ENCODE measurements at places on chromosomes 7 and 10. TPM values are rescaled to one million over a fixed set of nuclear protein-coding genes. Genes with fewer than 3 reads are reported as not detected.

DNA sequence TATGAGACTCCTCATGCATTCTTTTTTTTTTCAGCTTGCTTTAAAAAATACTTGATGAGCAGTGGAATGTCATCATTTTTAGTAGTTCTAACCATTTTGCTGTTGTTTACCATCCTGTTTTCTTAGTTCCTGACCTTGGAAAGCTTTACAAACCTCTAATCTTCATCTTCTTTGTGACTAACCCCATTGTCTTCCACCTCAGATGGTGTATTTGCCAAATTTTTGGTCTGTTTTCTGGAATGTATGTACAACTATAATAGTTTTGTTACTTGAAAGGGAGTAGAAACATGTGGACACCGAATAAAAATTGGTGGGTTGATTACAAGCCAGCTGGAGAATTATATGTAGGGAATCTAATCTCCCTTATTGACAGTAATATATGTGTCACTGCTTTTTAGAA, 172.7 kb downstream of the SND1 start:
- no peak for DNase-seq

GRCh38 chr7:38317515-38317914, 44.1 kb upstream of the TARP start:
- no peak for DNase-seq

- DNase-seq, result no peak
Observed at GRCh38 chr10:35765066-35765527, 123.0 kb upstream of the FZD8 start.

DNA sequence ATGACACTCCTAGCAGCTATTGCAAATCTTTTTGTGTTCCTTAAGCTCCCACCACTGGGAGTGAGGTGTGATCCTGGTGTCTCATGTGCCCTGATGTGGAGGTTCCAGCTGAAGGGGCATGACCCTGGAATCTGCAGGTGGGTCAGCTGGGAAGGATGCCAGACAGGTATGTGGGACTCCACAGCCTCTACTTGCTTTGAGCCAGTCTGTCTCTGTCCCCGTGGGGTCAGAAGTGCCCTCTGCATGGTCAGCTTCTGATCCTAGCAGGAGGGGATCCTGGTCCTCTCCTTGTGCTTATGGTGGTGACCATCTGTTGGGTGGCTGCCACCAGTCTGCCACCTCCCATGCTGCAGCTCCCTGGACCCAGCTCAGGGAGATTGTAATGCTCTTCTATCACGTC, 51.1 kb upstream of the COMTD1 start:
- DNase-seq, result no peak

- no peak for DNase-seq
Observed at GRCh38 chr7:120181499-120181898, 91.5 kb upstream of the KCND2 start.

- no peak for DNase-seq
Observed at GRCh38 chr10:61096056-61096455, 152.1 kb upstream of the RHOBTB1 start.

DNA sequence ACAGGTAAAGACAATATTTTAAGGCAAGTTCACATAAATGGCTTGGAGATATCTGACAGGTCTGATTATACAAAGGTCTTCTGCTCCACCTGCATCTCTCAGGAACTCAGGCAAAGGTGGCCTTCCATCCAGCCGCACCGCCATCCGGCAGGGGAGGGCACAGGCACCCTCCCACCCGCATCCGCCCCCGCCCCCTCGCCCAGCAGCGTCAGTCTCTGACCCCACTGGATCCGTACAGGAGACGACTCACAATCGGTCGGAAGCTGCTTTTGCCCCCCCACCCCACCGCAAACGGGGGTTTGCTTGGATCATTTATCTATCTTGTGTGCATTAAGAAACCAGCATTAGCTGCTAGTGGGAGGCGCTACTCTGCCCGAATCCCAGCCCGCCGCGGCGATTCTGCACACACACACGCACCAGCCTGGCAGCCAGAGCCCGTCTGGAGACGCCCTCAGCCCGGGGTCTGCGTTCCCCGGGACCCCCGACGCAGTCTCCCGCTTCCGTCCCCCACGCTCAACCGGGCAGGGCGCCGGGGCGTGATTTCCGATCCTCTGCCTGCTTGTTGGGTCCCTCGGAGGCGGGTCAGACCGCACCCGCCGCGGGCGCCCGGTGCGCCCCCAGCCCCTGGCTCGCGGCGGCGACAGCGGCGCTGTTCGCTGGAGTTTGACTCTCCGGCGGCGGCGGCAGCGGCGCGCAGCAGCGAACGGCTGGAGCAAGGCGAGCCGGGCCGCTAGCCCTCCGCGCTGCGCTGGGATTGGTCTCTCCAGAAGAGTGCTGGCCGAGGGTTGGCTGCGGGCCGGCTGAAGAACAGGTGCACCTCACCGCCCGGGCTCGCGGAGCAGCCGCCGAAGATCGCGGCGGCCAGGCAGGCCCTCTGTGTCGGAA, 820 bp upstream of the NRG3 start:
- peak; percentile 69 for DNase-seq

- DNase-seq, result no peak
Observed at GRCh38 chr7:106465704-106466468, 181.1 kb upstream of the NAMPT start.

- DNase-seq, result no peak
Observed at GRCh38 chr7:105097619-105098018, 83.6 kb downstream of the KMT2E start.

DNA sequence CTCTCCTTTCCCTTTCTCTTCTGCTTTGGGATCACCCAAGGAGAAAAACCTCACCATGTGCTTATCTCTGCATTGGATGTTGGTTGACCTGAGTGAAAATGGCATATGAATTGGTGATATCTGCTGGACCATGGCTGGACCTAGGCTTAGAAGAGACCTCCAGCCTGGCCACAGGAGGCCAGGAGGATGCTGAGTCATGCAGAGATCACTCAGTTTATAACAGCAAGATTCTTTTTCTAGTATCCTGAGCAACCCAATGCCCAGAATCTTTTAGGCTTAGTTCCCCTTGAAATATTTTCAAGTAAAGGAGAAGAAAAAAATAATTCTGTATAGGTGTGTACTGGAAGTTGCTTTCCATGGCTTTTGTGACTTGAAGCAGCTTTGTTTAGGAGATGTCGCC, 236.3 kb downstream of the KLF6 start:
- no peak for DNase-seq

DNA sequence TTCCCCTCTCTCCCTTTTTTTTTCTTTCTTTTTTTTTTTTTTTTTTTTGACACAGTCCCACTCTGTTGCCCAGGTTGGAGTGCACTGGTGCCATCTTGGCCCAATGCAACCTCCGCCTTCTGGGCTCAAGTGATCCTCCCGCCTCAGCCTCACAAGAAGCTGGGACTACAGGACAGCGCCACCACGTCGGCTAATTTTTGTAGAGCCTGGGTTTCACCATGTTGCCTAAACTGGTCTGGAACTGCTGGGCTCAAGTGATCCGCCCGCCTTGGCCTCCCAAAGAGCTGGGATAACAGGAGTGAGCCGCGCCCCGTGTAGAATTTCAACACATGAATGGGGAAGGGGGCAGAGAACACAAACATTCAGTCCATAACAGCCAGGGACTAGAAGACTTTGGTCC, 2.6 kb upstream of the SP4 start:
- no peak for DNase-seq

- no peak for DNase-seq
Observed at GRCh38 chr7:138228769-138229168, 152.5 kb downstream of the AKR1D1 start.

- no peak for DNase-seq
Observed at GRCh38 chr10:24133835-24134234, 75.1 kb upstream of the KIAA1217 start.

- DNase-seq, result no peak
Observed at GRCh38 chr10:126465771-126466170, 77.5 kb upstream of the ADAM12 start.

DNA sequence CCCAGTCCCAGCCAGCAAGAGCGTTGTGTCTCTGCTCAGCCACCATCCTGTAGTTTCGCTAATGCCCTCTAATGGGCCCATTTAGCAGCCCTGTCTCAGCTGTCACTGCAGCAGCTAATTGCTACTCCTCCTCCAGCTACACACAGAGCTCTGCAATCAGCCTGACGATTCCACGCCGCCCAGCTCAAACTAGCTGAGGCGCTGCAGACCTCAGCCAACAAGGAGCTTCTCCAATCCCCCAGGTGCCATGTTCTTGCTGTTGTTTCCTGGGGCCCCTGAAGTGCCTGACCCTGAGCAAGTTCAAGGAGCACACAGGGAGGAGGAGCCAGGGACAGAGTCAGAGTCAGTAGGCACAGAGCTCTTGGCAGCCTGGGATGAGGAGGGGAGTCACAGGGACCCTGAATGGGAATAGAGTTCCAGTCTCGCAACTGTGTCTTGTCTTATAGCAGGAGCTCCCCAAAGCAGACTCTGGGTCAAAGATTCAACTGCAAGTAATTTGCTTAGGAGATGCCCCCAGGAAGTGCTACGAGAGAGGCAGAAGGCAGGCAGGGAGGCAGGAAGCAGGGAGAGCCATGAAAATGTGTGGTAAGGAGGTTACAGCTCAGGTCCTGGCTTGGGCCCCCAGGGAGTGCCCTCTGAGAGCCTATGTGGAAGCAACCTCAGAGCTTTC, 135.8 kb upstream of the UNC5B start:
- no peak for DNase-seq

- no peak for DNase-seq
Observed at GRCh38 chr7:141541375-141541774, 9.8 kb upstream of the AGK start.

DNA sequence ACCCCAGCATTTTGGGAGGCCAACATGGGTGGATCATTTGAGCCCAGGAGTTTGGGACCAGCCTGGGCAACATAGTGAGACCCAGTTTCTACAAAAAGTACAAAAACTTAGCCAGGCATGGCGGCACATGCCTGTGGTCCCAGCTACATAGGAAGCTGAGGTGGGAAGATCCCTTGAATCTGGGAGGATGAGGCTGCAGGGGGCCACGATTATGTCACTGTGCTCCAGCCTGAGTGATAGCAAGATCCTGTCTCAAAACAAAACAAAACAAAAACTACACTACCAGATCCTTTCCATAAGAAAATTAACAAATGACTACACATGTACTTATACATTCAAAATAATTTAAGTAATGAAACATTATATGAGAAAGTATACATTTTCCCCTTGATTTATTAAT, 116.4 kb upstream of the KLF6 start:
- no peak for DNase-seq

DNA sequence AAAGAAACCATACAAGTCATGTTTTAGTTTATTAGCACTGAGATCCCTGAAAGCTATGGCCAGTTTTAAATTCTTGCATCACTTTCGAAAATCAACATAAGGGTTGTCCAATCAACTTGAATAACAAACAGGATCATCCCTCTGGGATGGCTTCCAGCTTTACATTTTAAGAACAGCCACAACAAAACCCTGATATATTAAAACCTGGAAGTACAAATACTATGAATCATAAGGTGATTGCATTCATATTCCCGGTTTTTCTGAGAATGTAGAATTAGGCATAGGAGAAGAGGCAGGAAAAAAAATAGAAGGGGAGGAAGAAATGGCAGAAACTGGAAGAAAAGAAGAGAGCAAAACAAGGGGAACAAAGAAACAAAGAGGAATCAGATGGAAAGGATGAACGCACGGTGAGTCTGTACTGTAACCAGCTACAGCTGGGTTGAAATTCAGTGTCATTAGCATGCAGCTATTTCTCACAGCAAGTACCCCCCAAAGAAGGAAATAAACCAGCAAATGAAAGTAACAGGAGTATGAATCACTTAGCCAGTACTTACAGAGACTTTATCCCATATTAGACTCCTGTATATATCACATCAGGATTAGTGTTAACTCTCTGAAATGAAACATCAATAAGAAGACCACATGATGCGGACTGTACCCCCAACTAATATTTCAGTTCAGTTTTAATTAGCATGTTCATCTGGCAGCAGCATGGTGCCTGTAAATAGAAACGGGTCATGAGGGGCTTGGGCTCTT, 301.3 kb downstream of the RNLS start:
- DNase-seq, result no peak

GRCh38 chr10:13276749-13277365, 23.0 kb downstream of the PHYH start:
- peak; percentile 48 for DNase-seq

DNA sequence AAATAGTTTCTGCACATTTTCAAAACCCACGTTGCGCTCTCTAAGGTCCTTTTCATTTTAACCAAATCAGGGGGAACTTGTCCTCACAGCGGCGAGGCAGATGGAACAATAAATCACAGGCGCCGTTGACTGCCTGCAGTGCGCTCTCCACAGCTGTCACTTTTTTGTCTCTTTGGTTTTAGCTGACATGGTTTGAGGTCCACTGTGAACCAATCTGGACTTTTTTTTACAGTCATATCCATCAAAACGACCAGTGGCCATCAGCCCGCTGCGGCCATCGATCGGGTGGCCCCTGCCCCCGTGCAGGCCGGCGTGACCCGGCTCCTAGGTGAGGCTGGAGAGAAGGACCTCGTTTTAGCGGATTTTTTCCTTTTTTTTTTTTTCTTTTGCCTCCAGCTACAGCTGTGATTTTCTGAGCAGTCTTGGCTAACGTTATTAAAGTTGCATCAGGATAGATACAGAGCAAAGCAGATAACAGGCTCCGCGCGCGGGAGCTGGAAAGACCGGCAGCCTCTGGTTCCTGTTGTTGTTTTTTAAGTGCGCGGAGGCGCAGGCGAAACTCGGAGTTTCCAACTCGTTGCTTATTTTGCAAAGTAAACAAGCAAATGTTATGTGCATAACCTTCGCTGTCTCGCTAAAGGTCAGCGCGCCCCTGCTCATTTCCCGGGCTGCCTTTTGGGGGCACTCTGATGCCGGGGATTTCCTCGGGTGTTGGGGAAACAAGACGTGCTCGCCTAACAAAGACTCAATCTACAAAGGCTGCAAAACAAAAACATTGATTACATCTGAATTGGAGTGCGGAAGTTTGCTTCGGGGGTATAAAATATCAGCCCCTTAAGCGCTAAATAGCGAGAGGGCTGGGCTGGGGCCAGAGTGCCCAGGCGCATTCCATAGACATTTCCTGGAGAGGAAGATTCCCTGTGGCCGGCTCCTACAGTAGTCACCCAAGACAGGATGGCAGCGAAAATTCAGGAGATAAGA, 414.8 kb upstream of the MKI67 start:
- DNase-seq, result peak; percentile 78

The ZCCHC24 gene
- 82.0 TPM for polyA plus RNA-seq

The PNLIP gene
- 0.39 TPM for polyA plus RNA-seq

The PNLIPRP1 gene
- polyA plus RNA-seq, result not detected

The CXCL12 gene
- polyA plus RNA-seq, result 201 TPM

The BMPR1A gene
- polyA plus RNA-seq, result 45.2 TPM

The HOXA2 gene
- 0.99 TPM for polyA plus RNA-seq

The BRAT1 gene
- polyA plus RNA-seq, result 25.9 TPM

The NOC3L gene
- 14.5 TPM for polyA plus RNA-seq

The LRMDA gene
- polyA plus RNA-seq, result 6.6 TPM

The GPRIN2 gene
- polyA plus RNA-seq, result not detected

The BMS1 gene
- 14.8 TPM for polyA plus RNA-seq

The SKIDA1 gene
- polyA plus RNA-seq, result 2.2 TPM

Data from hindlimb muscle (tissue), 1 donor.